ENCODE measurements at places on chromosomes 7 and 10.

- DNase-seq: no peak
These were observed 259.9 kb downstream of the GLRX3 start for GRCh38 chr10:130396044-130396443.

DNA sequence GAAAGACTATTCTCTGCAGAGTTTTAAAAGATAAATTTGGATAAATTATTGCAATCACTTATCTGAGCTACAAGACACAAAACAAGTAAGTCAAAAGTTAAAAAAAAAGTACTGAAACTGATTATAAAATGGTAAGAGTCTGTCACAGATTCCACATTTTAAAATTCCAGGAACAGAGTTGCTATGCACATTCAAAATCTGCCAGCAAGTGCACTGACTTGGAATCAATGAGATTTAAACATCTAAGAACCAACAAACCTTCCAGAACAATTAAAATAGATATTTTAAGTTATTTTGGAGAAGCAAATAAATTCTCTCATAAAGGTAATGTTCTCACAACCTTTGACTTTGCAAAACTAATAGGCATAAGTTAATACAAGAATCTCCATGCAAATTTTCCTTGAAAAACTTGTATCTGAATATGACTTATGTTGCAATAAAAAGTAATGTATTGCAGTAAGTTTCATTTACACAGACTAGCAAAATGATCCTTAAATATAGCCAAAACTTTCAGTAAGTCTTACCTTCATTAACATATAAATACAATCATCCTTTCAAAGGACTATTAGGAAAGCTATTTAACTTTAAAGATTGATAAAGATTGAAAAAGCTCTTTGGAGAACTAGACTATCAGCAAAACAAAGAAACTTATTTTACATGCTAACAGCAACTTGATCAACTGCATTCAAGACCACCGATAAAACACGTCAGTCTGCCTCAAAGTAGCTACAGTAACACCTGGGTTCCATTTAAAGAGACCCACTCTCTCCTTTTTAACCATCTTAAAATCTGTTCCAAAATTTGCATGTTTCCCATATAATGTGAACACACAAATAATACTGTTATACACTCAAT is 4.4 kb downstream of the ETV1 start:
- DNase-seq: no peak

GRCh38 chr7:130960208-130960988 is 226.4 kb upstream of the KLF14 start:
- DNase-seq: no peak

DNA sequence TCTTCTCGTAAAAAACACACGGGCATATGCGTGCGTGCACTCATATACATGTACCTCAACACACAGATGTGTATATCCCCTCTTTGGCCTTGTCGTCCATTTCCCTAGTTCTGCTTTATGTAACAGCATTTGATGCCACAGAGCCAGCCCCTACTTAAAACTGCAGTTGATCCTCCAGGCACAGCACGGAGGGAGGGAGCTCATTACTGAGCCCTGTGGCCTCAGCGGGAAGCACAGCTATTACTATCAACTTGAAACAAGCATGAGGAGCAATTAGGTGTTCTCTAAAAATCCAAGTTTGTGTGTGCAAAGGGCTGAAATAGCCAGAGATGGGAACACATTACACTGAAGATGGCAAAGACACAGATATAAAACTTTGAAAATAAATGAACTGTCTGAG is 580.9 kb downstream of the GLRX3 start:
- DNase-seq: no peak

GRCh38 chr10:129191797-129192196 is 275.2 kb upstream of the MGMT start:
- no peak for DNase-seq

DNA sequence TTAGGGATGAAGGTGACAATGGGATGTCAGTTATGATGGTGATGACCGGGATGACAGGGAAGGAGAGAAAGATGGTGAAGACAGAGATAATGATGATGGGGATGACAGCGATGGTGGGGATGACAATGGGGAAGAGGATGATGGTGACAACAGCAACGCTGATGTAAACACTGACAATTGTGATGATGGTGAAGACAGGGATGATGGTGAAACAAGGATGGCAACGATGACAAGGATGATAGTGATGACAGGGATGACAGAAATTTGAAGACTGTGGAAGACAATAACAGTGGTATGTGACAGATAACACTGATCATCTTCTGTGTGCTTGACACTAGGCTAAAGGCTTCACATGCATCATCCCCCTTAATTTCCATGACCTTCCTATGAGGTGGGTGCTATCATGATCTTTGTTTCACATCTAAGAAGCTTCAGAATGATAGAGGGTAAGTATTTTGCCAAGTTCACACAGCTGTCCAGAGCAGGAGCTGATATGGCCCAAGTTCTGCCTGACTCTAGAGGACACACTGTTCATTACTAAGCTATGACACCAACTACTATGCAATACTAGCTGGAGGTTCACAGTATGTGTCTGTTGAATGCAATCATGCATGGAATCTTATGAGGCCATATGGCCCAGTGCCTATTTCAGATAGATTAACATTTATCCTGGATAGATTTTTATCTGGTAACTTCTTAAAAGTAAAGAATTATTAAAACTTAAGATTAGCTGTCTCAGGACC is 105.6 kb downstream of the RNLS start:
- no peak for DNase-seq

GRCh38 chr7:157558516-157558874 is 221.7 kb downstream of the DNAJB6 start:
- DNase-seq: no peak

DNA sequence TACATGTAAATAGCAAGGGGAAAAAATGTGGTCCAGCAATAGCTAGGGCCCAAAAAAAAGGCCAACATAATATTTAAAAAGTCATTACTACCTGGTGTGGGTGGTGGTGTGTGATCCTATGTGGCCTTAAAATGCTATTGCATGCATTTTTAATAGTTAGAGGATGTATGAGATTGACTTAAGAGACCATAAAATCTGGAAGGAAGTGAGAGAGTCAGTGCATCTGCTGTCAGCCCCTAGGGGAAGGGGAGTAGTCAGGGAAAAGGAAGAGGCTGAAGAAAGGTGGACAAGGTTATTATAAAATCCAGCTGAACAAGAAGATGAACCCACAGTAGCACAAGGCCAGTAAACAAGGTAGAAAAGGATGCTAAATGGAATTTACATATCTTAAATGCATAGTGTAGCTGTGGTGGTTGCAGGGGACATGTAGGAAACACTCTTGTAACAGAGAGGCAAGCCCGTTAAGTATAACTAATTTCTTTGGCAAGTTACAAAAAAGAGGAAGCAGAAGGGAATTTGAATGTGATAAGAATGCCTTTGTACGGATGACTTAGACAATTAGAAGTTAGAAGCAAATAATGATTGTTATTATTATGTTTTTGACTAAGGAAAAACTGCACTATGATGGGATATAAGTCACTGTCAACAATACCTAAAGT is 11.9 kb upstream of the NDUFA5 start:
- DNase-seq: no peak

DNA sequence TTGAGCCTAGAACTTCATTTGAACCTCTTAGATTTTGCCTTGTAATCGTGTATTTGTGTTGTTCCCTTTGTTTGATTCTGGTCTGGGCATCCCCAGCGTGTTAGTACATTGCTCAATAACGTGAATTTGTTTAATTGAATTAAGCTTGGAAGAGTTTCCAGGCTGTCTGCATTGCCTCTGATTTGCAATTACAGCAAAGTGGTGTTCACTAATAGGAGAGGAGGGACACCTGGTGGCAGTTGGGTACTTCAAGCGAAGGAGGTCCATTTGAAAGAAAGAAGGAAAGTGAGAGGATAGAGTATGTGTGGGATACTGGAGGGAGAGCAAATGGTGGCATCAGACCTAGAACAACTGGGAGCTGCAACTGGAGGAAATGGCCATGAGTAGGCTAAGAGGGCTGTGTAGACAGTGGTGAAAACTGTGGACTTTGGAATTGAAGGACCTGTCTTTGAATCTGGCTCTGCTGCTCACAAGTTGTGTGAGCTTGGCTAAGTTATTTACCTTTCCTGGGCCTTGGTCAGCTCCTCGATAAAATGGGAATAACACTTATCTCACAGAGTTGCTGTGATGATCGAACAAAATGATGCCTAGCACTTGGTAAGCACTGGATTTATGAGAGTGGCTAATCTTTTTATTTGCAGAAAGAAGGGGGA is 15.1 kb downstream of the LSMEM1 start:
- peak; percentile 49 for DNase-seq

DNA sequence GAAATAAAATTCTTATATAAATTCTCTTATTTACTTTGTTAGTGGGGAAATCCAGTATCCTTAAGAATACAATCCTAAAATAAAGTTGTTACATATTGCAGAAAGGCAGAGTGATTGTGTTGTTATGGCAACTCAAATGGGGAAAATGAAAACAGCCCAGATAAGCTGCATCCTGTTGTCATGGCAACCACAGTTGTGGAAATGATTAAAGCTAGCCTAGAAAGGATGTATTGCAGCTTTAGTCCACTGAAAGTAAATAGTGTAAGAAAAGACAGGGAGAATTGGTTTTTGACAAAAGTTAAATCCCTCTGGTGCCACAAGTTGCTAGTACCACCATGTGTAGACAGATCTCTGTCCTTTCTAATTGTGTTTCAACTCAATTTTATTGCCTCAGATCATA is 43.2 kb downstream of the BTRC start:
- no peak for DNase-seq

- DNase-seq: no peak
These were observed 182.2 kb downstream of the HTR7 start for GRCh38 chr10:90675621-90676020.

DNA sequence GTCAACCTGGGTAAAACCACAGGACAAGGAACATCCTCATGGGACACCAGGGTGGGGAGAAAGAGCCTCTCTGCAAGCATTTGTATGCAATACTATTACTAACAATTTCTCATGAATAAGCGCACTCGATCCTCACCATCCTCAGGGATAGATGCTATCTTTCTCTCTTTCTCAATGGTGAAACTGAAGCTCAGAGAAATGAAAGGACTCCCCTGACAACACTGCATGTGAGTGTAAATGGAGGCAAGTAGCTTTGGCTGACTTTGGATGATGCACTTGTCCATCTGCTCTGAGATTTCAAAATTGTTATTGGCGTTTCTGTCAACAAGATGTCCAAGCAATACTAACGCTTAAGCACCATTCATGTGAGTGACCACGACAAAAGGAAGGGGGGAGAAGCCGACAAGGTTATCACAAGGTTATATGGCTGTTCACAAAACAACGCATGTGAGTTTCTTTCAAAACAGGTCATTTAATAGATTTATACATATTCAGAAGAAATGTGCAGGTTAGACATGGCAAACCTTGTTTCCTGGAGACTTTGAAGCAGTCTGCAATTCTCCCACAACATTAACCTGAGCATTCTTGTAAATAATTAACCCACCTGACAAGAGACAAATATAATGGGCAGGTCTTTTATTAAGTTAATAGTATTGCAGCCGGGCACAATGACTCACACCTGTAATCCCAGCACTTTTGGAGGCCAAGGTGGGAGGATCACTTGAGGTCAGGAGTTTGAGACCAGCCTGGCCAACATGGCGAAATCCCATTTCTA is 54.0 kb downstream of the IFIT5 start:
- no peak for DNase-seq

GRCh38 chr7:102393467-102393866 is 2.7 kb upstream of the PRKRIP1 start:
- DNase-seq: no peak

DNA sequence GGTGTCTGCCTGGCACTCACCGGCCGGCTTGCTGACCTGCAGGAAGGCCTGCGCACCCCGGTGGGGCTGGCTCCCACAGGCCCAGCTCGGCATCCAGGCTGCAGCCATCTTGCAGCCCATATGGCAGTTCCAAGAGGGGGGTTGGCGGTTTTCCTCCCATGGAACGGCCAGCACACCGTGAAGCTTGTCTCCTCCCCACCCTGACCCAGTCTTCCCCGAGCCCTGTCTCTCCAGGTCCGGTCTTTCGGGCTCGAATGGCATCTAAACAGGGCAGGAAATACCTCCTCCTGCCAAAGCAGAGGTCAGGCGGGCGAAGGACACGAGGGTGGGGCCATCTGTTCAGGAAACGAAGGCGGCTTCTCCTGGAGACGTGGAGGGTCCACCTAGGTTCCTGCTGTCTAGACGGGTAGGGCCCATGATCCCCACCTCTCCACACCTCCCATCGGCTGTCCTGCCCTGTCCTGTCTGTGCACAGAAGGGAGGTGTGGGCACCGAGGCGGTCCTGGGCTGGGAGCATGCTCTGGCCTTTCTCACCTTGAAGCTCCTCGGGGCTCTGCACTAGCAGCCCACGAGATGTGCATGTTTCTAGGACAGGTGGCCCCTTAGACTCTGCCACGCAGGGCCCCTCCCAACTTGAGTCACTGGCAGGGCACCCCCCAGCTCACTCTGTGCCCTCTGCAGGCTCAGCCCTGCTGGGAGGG is 113.7 kb upstream of the DIP2C start:
- DNase-seq: no peak

DNA sequence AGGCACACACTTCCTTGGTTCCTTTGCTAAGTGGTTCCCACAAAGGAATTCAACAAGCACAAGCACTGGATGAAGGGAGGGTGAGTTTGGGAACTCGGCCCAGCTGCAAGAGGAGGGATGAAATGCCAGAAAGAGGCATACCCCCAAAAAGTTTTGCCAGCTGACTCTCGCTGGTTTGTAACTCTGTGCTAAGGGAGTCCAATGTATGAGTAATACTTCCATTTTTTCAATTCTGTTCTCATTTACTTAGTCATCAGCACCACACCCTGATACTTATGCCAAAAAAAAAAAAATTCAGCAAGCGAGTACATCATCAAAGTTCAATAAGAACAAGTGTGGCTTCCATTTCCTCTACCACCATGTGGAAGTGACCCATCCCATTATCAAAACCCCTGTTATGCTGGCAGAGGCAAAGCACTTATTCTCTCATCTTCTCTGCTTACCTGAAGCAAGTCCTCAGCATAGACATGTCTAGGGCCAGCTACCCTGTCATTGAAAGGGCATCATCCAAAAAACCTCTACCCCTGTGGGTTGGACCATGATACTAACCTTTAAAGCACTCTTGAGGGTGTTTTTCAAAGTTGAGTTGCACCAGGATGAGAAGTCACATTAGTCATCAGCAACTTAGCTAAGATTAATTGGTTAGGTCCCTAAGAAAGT is 6.9 kb upstream of the HYCC1 start:
- DNase-seq: no peak

GRCh38 chr10:79468841-79469585 is 23.6 kb upstream of the ZCCHC24 start:
- DNase-seq: no peak

DNA sequence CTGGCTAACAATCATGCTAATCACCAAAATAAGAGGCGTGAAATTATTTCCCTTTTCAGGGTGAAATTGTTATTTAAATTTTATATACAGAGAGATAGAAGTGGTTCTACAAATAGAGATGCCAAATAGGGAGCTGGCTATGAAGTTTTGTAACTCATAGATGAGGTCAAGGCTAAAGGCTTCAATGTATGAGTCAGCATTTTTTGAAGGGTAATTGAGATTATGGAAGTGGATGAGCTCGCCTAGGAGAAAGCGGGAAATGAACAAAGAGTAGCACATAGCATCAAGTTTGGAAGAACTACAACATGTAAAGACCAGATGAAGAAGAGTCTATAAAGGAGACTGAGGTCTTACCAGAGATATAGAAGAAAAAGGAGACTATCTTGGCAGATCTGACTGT is 838.1 kb downstream of the DNAJB9 start:
- DNase-seq: no peak

All from SHP77 (cell line).